Cardiac atrium fibroblast (primary cell): ENCODE measurements at places on chromosomes 12 and 14. TPM values are rescaled to one million over a fixed set of nuclear protein-coding genes. Genes with fewer than 3 reads are reported as not detected.

IFNG-AS1 gene
- total RNA-seq, result not detected in 2 replicates

LHX5 gene
- total RNA-seq, result not detected in 2 replicates

TAS2R13 gene
- not detected in 2 replicates for total RNA-seq

FLRT2 gene
- 9.7 and 20.1 TPM in 2 replicates for total RNA-seq

HSPA2 gene
- 4.9 and 7.9 TPM in 2 replicates for total RNA-seq

SPRYD4 gene
- 1.5 and 2.2 TPM in 2 replicates for total RNA-seq

ZNF664 gene
- 16.1 and 38.4 TPM in 2 replicates for total RNA-seq

GLI1 gene
- total RNA-seq, result not detected in 2 replicates

CABP1 gene
- 0.81 and 2.9 TPM in 2 replicates for total RNA-seq

TMEM179 gene
- total RNA-seq, result not detected in 2 replicates

BATF gene
- total RNA-seq, result not detected in 2 replicates

ATG14 gene
- total RNA-seq, result 6.0 and 8.6 TPM in 2 replicates

DDN gene
- total RNA-seq, result 0.32 TPM in 1 of 2 replicates, not detected in the other

TMEM263 gene
- total RNA-seq, result 123 and 127 TPM in 2 replicates
